ENCODE measurements at places on chromosomes 6 and 20.
A peak's percentile ranks its signal among the peaks of the same experiment; 100 is the strongest.

- DNase-seq, result peak; percentile 57
Measured at GRCh38 chr6:138278326-138278725, 60.0 kb upstream of the PBOV1 start.

DNA sequence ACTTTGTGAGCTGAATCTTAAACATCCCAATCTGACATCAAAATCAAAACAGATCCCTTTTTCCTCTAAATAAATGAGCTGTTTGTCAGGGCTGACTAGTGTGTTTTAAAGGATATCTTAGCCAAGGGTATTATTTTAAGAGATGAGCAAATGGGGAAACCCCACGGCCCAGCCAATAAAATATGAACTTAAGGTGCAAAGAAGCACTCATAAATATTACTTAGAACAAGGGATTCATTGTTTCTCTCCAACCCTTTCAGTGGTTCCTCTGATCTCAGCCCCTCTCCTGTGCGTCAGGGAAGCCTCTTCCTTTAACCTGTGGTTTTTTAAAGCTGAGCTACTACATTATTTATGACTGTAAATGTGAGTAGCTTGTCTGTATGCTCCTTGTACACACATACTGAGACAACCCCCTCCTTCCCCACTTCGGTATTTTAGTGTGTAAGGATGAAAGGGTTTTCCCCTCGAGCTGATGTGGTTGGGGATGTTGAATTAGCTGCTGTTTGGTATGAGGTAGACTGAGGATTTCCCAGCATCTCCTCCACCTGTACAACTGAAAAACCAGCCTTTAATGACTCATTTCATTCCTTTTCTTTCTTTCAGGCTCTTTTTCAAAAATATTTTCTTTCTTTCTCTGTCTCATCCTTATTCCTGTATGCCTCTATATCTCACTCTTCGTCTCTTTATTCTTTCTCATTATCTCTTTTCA, 6.5 kb downstream of the BMP5 start:
- no peak for DNase-seq

DNA sequence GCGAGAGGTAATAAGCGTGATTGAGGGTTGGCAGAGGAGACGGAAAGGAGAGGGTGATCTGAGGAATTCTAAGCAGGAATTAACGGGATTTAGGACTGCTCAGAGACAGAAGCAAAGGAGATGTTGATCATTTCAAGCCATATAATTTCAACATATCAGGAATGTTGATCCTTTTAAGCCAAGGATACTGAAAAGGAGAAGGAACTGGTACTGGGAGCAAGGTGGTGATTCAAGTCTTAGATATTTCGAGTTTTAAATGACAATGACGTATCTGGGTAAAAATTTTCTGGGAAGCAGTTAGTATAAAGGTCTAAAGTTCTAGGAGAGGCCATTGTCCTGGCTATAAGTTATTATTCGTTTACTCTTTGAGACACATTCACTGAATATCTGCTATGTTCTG, 91.3 kb upstream of the OGFRL1 start:
- no peak for DNase-seq

- DNase-seq, result no peak
Measured at GRCh38 chr6:150747155-150747554, 118.3 kb upstream of the MTHFD1L start.

DNA sequence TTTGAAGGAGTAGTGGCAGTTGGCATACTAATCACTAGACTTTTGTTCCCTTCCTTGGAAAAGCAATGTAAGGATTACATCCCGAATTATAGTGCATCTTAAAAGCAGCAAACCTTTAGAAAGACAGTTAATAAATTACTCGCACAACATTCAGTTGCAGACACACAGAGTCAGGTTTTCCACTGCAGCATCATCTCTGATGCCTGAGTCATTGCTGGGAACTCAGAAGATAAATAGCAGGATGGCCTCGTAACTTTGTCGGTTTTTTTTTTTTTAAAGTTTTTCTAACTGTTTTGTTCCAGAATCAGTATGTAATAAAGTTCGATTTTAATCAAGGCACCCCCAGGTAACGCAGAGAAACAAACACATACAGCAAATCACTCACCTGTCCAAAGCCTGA, 34.3 kb downstream of the GJA10 start:
- no peak for DNase-seq

DNA sequence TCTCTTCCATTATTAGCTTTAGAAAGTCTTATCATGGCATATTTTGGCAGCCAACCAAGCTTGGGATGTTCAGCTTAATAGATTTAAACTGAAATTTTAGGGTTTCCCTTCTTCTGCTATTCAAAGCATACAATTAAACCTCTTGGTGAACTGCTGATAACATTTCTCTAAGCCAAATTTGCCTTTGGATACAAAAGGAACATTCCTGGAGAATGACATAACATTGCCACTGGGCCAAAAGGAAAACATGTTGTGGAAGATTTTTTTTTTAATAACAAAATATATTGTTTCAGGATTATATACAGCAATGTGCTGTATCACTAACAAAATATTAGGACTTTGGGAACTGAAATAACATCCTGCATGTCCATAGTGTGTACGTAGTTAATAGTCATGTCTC, 215.1 kb upstream of the TBX18 start:
- no peak for DNase-seq

DNA sequence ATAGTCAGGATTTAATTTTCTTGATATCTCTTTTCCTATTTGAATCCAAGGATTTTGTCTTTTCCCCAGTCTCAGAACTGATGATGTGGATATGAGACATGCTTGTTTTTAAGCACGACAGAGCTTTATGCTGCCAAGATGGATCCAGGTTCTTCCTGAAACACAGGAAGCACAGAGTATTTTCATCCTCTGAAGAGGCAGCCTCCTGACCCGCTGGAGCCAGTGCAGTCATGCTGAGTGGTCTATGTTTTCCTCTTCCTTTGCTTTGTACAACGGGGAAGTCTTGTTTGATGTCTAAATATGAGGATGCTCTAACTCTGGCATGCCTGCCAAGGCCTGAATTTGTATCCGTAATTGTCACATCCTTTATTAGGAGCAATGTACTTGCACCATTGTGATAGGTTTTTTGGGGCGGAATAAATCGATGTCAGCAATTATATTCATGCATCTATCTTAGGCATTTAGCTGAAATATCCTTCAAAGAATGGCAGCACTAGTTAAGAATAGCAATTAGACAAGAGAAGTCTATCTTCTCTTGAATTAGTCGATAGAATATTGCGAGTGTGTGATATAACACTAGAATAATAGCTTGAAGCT, 407.1 kb upstream of the JAG1 start:
- DNase-seq, result no peak

GRCh38 chr6:153392156-153392555, 261.1 kb upstream of the RGS17 start:
- DNase-seq, result no peak

DNA sequence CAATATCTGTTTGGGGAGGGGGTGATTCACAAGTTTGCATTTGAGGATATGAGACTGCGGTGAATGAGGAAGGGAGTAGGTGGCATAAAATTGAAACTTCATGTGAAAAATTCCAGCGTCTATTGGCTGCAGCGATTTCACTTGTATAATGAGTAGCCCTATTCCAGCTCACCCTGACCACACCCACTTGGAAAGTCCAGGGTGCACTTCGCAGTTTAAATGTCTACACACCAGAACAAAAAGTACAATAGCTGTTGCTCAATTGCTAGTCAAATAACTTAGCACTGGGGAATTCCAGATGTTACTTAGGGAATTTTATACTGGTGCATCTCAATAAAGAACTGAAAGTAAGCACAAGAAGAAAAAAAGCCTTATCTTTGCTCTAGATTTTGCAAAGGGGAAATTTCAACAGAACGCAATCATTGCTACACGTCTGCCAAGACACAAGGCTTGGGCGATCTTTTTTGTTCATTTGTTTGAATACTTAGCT, 6.3 kb downstream of the TNFAIP3 start:
- DNase-seq, result no peak

DNA sequence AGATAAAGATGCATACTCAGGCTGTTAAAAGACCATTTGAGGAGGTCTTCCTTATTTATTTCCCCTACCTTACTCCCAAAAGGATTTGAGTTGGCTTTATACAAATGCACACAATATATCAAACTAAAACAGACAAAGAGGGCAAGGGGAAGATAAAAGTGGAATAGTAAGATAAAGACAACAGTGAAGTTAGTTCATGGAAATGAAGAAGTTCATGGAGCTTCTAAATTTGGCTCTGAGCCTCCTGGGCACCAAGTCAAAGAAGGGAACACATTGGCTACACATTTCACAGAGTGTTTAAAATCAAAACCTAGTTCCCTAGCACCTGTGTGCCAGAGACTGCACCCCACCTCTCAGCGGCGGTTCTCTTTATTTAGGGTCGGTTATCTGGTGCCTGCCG, 25.8 kb upstream of the ARMC2 start:
- no peak for DNase-seq

GRCh38 chr6:34537922-34538550, 18.1 kb downstream of the SPDEF start:
- no peak for DNase-seq

DNA sequence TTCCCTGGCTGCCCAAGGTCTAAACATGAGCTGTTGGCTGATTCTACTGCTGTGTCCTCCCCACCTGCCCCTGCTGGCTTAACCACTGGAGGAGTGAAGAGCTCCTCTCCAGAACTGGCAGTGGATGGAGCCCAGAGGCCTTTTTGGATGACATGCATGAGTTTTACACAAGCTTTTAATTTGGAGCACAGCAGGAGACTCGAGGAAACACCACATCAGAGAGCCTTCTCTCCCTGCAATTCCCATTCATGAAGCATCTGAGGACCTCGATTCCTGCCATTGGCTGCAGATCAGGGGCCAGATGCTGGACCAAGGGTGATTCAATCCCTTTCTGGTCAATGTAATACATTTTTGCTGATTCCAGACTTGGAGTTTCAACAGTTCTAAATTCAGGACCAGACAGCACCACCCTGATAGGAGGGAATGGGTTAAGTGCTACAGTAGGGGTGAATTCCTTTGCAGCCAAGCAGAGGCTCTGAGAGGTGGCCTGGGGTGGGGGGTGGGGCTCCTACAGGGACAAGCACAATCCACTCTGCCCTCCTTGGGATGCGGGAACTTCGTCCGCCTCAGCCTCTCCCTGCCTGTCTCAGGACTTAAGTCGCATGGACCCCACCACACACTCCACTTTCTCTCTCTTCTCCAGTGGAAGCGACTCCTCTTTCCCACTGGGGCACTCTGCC, 599 bp upstream of the PSORS1C1 start:
- no peak for DNase-seq

DNA sequence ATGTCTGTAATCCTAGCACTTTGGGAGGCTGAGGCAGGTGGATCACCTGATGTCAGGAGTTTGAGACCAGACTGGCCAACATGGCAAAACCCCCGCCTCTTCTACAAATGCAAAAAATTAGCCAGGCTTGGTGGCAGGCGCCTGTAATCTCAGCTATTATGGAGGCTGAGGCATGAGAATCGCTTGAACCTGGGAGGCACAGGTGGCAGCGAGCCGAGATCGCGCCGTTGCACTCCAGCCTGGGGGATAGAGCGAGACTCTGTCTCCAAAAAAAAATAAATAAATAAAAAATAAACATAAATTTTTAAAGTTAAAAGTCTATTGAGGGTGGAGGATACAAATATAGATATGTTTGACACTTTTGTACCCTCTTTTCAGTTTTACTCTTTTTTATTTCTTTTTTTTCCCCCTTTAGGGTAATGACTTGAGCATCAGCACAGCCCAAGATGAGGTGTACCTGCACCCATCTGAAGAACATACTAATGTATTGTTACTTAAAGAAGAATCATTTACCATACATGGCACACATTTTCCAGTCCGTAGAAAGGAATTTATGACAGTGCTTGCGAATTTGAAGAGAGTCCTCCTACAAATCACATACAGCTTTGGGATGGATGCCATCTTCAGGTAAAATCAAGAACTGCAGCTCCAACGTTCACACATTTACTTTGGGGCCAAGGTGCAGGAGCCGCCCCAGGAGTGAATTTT, 368.9 kb downstream of the LAMA2 start:
- DNase-seq, result peak; percentile 14

- no peak for DNase-seq
Measured at GRCh38 chr6:96923400-96923799, 1.1 kb upstream of the KLHL32 start.
